ENCODE measurements at places on chromosomes 6 and 20.

GRCh38 chr6:33925936-33926335 is 122.1 kb upstream of the MLN start:
- DNase-seq, result no peak

GRCh38 chr20:11677836-11678235 is 239.9 kb upstream of the BTBD3 start:
- DNase-seq, result no peak

- DNase-seq, result no peak
Observed at GRCh38 chr6:107690643-107691061, 133.5 kb downstream of the SCML4 start.

- no peak for DNase-seq
Observed at GRCh38 chr6:151434369-151434768, 17.6 kb downstream of the RMND1 start.

- no peak for DNase-seq
Observed at GRCh38 chr6:48990739-48991138, 472.3 kb downstream of the MMUT start.

DNA sequence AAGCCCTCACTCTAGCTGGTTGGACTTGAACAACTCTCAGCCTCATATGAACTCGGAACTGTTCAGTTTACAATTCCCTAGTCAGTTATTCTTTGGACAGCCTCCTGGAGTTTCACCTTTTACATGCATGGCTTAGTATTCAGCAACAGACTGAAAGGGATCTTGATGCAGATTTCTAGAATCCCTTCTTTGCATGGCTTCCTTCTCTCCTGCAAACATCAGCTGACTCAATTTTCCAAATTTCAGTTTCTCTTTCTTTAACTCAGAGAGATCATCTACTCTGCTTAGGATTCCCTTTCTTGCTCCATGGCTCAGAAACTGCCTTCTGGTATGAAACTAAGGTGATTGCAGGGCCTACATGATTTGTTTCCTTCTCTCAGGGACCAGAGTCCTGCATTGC is 99.6 kb downstream of the CEP57L1 start:
- DNase-seq, result no peak

DNA sequence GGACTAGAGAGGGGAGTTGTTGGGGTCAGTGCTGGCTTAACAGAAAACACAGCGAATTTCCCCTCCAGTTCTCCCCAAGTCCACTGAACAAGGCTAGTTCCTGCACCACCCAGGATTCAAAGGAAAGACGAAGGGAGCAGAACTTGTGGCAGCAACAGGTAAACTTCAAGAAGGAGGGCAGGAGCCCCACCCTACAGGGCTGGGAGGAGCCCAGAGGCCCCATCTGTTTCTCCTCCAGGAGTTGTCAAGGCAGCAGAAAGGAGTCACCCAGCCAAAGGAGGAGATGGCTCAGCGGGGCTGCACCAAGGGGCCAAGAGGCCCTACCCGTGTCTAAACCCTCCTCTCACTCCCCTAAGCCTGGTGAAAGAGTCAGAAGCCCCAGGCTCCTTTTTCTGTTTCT is 1.7 kb downstream of the SAPCD1 start:
- DNase-seq, result no peak

DNA sequence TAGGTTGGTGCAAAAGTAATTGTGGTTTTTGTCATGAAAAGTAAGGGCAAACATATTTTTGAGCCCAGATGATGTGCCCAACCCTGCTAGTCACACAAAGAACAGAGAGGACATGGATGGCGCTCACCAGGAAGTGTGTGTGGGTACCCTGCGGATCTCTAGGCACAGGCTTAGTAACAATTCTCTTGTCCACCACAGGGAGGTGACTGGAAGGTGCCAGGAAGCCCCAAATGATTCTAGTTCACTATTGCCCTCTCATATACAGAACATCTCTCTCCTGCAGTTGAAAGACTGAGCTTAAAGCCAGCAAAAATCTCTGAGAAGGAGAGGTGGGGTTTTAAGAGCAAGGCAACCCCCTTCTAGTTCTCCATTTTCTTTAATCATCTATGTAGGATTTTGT is 272.1 kb upstream of the TAB2 start:
- DNase-seq, result peak; percentile 49

DNA sequence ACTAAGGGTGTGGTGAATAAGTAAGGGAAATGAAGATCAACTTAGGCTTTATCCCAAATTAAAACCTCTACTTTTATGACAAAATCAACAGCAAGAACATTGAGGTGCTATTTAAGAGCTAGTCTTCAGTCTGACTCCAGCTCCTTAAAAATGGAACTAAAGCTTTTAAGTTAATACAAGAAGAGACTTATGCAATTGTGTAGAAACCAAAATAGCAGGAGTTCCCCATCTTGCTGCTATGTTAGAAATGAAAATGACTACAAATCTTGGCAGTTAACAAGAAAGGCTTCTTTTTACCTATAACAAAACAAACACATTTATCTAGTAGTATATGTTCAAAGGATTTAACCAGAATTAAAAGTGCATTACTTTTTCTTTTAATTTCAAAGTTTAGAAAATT is 25.7 kb downstream of the HMGN3 start:
- no peak for DNase-seq

Measured in activated naive CD4-positive, alpha-beta T cell treated with anti-CD3 and anti-CD28 coated beads for 36 hours (primary cell).